SK-N-SH treated with all-trans-retinoic acid at 6 μM for 48 hours (cell line): ENCODE measurements at places on chromosomes 1 and 21.

DNA sequence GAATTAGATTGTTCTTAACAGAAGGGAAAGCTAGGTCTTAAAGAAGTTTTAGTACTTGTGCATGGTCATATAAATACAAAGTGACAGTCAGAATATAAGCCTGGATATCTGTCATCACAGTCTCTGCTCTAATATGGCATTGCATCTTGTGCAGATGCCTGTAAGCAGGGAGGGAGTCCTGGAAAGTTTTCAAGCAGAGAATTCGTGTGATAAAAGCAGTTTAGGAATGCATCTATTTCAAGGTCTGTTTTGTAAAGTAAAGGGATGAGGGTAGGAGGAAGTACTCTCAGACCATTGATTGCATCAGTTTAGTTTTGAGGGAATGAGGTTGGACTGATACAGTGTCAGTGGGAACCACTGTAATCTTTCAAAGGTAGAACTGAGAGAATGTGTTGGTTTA, 30.6 kb downstream of the IARS2 start:
- peak; percentile 67 for ATAC-seq

DNA sequence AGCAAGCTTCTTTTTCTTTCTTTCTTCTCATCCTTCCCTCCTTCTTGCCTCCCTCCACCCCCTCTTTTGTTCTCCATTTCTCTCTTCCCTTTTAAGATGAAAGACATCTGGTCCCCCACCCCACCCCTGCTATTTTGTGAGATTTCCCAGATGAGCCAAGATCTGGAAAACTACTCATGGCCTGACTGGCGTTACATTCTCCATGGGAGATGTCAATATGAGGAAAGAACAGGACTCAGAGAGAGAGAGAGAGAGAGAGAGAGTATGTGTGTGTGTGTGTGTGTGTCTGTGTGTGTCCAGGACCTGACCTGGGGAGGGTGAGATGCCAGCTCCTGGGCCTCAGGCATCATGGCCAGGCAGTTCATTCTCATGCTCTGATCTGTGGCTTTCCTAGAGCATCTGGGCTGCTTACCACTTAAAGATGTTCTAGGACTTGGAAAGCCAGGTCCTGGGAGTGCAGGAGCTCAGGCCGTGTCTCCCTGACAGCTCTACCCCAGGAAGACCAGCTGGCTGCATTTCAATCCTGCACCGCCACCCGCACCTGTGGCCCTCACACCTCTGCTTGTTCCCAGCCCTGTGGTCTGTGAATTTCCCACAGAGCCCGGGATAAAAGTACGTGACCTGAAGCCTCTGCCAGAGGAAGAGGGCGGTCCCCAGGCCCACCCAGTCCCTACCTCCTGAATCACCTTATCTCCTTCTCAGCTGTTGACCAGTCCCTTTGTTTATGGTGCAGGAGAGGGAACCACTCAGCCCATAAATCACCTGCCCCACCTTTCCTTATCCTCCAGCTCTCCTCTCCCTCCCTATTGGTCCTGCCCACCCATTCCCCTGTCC, 3.2 kb upstream of the BEST4 start:
- no peak for ATAC-seq

DNA sequence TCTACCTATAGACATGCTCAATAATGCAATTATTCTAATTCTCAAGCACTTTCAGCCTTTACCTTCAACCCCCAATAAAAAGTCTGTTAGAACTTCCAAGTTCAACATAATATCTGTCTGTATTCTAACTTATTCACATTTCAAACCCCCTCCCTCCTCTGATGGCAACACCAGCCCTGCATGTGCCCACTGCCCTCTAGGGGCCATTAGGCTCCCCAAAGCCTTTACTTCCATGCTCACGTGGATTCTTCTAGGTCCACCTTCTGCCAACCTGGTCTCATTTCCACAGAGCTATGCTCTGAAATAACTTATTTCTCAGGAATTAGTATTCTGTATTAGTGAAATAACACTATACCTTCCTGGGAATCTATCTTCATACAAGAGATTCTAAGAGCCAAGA, 22.2 kb upstream of the KPRP start:
- ATAC-seq, result peak; percentile 48; the same call in 1 of the 3 replicates

DNA sequence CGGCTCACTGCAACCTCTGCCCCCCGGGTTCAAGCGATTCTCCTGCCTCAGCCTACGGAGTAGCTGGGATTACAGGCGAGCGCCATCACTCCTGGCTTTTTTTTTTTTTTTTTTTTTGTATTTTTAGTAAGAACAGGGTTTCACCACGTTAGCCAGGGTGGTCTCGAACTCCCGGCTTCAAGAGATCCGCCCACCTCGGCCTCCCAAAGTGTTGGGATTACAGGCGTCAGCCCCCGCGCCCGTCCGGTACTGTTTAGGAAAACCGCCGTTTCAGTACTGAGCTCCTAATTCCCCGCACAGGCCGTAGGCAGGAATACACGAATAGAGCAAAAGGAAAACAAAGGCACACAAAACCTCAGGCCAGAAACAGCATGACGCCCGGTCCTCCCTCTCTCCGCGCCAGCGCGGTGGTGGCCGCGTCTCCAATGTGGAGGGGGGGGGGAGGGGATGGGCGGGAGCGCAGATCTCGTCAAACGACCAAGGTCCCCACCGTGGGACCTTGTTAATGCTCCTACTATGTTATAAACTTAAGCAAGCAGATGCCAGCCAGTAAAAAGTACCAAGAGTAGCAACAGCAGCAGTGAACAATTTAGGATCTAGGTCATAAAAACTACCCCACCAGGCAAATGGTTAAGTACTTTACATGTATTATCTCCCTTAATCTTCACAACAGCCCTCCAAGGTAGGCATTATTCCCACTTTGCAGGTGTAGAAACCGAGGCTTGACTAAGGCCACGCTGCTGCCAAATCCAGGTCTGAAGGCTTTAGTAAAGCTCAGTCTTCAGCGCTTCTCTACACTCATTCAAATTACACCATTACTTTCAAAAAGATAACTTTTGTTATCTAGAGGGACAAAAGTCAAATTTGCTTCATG, 648 bp upstream of the ADAR start:
- peak; percentile 78 for ATAC-seq

DNA sequence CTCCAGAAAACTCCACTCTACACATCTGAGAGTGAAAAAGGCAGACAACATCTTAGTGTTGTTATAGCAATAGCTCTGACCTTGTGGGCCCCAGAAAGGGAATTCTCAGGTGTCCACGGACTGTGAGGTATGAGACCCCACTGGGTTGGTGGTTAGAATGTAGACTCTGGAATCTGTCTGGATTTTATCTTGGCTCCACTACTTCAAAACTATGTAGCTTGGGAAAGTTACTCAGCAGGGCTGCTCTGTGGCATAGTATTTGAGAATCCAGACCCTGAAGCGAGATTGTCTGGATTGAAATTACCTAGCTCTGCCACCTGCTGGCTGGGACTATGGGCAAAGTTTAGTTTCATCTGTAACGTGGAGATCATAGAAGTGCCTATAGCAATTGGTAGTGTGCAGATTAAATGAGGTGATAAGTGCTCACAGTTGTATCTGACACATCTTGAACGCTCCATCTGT, 25.8 kb downstream of the PRDM2 start:
- peak; percentile 85 for ATAC-seq

DNA sequence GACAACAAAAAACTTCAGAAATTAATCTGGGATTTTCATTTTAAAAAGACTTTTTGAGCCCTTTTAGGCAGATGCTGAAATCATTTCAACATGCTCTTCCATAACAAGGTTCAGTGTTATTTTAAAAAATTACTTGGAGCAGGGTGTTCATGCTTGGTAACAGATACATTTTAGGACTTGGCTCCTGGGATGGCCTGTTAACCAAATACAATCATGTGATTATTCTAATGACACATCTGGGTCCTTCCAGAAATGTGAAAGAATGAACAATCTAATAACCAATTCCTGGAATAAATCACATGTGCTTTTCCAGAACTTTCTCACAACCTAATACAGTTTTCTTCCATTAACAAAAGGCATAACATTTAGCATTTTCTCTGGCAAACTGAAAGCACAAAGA, 379.8 kb upstream of the RUNX1 start:
- ATAC-seq, result peak; percentile 31; the same call in 2 of the 3 replicates

GRCh38 chr1:182428043-182428442, 21.9 kb upstream of the RGSL1 start:
- ATAC-seq, result no peak

- ATAC-seq, result no peak
Measured at GRCh38 chr1:234270093-234270492, 103.2 kb upstream of the COA6 start.

DNA sequence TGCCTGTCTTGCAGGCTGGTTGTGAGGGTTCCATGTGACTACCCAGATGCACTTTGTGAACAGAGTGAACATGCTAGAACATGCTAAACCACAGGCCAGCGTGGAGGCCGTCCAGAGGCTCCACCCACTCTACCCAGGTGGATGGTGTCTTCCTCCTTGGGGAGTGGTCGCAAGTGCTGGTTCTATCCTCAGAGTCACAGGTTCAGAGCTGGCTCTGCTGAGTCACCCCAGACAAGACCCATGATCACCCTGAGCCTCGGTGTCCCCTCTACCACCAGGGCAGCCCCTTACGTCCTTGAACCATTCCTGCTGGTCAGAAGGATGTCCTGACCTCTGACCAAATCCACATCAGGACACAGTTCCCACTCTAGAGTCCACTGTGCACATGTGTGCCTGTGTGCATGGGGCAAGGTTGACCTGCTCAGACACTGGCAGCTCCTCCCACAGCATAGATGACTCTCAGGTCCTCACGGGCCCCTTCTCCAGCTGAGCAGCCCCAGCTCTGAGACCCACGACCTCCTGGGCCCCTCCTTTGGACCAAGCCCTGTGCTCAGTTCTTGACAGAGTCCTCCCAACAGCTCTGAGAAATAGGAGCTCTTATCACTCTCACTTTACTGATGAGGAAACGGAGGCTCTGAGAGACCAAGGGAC, 391.8 kb downstream of the MATN1 start:
- no peak for ATAC-seq

GRCh38 chr1:40421431-40422384, 28.6 kb upstream of the ZFP69B start:
- no peak for ATAC-seq

GRCh38 chr1:198977909-198978308, 339.1 kb downstream of the PTPRC start:
- no peak for ATAC-seq

- no peak for ATAC-seq
Measured at GRCh38 chr1:166889776-166890175, 13.7 kb upstream of the TADA1 start.

DNA sequence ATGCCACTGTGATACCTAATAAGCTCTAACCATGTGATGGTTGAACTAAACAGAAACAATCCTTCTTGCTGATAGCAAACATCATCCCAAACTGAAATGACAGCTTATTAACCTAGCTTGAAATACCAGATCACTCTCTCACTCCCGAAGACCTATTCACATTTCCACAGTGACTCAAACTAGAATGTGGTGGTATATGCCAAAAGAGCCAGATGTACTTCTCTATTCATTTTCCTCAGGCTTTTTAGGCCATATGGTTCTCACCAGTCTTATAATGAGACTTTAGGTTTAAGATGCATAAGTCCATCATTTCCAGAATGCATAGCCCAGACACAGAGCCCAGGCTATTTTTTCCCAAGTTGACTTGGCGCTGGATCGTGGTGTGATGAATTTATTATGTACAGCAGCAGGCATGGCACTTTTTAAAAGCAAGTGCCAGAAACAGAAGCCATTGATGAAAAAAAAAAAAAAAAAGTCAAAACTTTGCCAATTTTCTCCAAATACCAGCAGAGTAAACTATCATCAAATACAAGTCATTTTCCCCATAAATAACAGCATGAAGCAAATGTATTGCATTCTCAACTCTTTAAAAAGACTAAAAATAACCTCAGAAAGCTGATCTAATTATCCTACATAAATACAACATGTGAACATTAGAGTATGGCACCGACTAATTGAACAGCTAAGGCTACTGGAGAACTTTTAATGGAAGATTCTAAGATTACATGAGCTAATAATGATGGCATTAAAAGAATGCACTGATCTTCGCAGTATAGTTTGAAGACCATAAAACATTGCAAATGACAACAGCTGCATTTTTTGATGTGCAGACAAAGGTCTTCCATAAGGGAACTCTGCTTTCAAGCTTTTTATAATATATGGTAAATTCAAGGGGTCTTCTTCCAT, 365.4 kb downstream of the LRRIQ3 start:
- no peak for ATAC-seq

GRCh38 chr1:62941780-62942179, 157.8 kb downstream of the ATG4C start:
- ATAC-seq, result no peak

DNA sequence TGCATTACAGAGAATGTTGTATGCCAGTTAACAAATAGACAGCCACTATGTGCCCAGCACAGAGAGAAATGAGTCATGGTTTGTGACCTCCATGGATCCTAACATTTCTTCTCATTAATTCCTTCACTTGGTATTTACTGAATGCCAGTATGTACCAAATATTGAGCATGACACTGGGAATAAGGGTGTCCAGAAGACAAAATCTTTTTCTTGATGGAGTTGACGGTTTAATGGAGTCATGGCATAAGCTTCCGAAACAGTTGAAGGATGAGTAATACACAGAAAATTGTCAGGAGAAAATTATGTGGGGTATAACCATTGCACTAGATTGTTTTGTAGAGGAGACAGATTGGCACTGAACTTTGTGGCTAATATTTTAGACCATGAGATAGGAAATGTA, 36.9 kb downstream of the PTGFR start:
- ATAC-seq, result peak; percentile 84

GRCh38 chr1:40981691-40982448, 2.4 kb downstream of the CTPS1 start:
- ATAC-seq, result no peak

GRCh38 chr1:225666495-225666894, 13.6 kb upstream of the ENAH start:
- ATAC-seq, result peak; percentile 54

- ATAC-seq, result peak; percentile 38
Measured at GRCh38 chr1:247111259-247111699, 7.1 kb upstream of the ZNF669 start.
